Stimulated activated CD8-positive, alpha-beta memory T cell treated with anti-CD3 and anti-CD28 coated beads, Interleukin-4, amount 100 ng/mL, for 1 hour (primary cell): ENCODE measurements at places on chromosomes 3 and 15.

DNA sequence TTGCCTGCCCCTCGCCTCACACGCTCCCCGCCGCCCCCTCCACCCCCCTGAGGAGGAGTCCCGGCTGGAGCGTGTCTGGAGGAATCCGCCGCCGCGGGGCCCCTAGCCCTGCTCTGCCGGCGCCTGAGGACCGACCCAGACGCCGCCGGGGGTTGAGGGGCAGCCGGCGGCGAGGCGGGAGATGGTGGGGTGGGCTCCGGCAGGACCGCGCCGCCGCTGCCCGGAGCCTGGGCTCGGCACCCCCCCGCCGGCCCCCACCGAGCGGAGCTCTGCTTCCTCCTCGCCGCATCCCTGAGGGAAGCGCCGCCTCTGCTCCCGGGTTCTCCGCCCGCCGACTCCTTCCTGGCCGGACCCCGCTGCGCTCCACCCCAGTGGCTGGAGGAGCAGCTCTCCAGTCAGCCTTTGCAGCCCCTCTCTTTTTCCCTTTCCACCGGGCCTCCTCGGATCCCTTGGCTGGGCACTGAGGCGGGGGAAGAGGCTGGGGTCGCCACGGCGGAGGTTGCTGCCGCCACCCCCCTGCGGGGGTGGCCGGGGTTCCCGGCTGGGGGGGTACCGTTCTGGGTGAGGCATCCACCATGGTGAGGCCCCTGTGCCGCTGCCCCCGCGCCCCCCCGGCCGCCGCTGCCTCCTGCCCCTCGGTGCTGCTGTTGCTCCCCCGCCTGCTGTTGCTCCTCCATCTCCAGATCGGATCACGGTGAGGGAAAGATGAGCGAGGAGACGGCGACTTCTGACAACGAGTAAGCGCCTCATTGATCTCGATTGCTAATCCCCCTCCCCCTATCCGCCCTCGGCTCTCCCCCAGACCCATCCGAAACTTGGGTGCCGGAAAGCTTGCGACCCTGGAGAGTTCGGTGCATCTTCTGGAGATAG, at the start of gene SPRED1:
TSS of gene SPRED1 (plus strand) at position 356 of the 870 bp plus-strand sequence. CDS start at position 706, 350 bp downstream.
- no peak for DNase-seq

GRCh38 chr15:91891788-91892345, 38.4 kb downstream of the SLCO3A1 start:
- DNase-seq: no peak

DNA sequence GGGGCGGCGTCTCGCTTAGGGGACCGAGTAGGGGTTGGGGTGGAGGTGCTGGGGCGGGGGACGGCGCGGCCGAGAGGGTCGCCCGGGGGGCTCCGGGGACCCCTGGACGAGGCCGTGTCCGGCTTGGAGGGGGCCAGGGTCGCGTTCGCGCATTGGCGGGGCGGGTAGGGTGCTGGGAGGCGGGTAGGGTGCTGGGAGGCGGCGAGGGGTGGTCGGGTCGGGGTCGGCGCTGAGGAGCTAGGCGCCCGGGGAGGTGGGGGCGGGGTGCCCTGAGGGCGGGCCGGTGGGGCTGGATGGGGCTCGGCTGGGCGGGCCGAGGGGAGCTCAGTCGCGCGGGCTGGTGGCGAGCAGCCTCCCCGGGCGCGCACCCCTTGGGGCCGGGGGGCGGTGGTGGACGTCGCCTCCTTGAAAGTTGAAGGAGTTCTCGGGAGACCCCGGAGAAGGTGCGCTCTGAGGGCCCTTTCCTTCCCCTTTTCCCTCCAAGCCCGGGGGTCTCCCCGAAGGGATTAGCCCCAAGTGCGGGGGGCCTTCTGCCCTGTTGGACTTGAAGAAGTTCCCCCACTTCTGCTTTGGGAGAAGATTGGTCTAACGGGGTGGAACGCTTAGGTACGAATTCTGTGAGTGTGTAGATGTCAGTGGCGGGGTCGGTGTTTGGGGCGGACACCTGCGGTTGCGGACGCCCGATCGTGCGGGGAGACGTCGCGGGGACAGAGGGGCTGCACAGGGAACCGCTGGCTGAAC, 543 bp downstream of the MEF2A start:
- DNase-seq: no peak

DNA sequence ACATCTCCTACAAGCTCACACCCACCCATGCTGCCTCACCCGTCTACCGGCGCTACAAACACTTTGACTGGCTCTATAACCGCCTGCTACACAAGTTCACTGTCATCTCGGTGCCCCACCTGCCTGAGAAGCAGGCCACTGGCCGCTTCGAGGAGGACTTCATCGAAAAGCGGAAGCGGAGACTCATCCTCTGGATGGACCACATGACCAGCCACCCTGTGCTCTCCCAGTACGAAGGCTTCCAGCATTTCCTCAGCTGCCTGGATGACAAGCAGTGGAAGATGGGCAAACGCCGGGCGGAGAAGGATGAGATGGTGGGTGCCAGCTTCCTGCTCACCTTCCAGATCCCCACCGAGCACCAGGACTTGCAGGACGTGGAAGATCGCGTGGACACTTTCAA, 2.1 kb downstream of the SNX33 start:
- DNase-seq: no peak

GRCh38 chr3:38227989-38228388, 37.6 kb upstream of the SLC22A13 start:
- DNase-seq: no peak

- no peak for DNase-seq
Measured at GRCh38 chr3:197471221-197472010, 84.4 kb downstream of the BDH1 start.

DNA sequence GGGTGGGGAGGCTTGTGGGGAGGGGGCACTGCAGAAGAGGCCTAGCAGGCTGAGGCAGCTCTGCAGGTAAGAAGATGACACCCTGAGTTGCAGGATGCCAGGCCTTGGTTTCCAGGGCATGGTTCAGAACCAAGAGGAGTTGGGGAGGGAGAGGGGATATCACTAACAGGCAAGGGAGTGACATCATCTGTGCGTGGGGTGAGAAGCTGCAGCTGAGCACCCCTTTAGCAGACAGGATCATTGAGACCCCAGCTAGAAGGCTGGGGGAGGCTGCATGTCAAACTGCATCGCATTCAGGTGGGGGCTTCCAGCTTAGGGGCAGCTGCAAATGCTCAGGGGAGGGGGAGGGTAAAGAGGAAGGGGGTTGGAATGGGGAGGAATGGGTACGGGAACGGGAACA, 23.0 kb downstream of the CACNA2D2 start:
- DNase-seq: no peak

DNA sequence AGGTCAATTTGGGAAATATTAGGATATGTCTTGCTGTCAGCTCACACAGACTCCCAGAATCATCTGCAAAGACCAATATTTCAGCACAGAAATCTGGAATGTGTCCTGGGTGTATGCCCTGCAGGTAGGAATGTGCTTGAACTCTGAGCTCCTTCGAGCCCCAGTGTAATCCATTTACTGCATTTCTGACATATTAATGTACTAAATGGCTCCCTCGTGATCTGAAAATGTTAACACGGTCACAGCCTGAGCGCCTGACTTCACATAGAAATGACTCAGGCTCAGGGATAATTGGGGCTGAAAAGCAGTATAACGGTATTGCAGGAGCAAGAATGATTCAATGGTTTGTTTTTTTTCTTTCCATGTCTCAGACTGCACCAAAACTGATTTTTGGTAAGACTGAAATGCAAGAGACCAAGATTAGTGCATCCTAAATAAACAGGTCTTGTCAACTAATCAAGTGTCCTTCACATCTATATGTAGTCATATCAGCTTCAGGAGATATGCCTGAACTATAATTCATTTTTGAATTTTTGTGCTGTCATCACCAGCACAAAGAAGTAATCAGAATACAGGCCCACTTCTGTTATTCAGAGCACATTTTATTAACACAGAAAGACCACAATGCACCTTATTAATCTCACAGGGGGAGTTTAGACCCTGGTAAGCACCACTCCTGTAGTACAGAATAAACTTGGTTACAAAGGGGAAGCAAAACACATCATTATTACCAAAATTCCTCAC, 49.8 kb downstream of the DCLK3 start:
- no peak for DNase-seq

- no peak for DNase-seq
Measured at GRCh38 chr3:65107174-65107573, 419.4 kb upstream of the ADAMTS9 start.

GRCh38 chr15:35519541-35520149, 26.3 kb downstream of the DPH6 start:
- no peak for DNase-seq

- no peak for DNase-seq
Measured at GRCh38 chr3:10356461-10356981, 35.6 kb upstream of the SEC13 start.

DNA sequence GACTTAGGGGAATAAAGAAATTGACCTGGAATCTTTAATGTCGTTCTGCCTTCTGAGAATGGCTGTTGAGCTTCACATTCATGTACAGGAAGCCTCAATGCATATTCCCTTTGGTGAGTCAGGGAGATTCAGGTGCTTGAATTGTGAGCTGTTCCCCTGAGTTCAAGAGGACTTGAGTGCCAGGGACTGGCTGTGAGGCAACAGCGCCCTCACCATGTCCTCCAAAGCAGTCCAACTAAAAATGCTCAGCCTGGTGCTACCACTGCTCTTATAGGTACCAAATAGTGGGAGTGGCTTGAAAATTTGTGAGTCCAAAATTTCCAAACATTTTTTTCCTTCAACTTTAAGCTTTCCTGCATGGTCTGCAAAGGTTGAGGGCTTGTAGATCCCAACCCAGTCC, 54.1 kb downstream of the LEO1 start:
- no peak for DNase-seq

GRCh38 chr15:60963557-60963956, 265.5 kb downstream of the RORA start:
- no peak for DNase-seq

DNA sequence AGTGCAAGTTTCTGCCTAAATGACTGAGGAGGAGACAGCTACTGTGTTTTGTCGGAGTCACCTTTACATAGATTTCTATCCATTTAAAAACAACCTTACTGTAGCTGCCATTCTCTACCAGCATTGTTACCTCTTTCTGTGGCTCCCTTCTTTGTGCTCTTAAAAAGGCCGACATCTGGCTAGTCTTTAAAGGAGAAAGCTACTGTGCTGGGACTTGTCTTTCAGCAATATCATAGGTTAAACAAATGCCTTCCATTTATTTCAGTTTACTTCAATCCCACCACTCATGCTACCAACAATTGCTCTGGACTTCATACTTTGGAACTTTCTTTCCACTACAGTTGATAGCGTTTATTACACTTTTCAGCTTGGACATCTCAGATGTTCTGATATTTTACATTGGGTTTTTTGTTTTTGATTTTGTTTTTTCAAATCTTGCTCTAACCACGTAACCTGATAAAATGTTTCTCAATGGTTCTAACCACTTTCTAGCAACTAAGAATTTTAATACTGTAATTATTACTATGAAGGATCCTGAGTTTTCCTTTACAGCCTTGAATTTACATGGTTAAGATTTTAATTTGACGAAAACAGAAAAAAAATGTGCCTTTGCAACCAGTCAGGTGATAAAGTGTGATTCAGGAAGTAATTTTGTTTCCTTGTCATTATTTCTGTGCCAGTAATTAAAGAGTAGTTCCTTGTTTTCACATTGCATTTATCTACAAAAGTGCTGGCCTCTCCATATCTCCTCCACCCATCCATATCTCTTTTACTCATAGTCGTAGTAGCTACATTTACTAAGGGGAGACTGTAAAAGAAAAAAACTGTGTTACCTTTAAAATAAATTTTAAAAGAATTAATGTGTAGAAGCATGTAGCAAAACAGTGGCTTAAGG, 1.3 kb upstream of the CBLB start:
- no peak for DNase-seq

GRCh38 chr3:116038968-116039650, 406.2 kb downstream of the LSAMP start:
- DNase-seq: no peak

DNA sequence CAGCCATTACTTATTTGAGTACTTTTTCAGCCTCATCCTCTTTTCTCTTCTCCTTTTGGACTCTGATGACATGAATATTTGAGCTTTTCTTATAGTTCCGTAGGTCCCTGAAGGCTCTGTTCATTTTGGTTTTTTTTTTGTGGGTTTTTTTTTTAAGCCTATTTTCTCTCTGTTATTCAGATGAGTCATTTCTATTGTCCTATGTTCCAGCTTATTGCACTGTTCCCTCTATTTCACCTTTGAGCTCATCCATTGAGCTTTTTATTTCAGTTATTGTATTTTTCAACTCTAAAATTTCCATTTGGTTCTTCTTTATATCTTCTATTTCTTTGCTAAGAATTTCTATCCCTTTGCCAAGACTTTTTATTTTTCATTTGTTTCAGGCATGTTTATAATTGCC, 7.2 kb upstream of the MGLL start:
- no peak for DNase-seq

GRCh38 chr15:84955089-84955848, 26.4 kb upstream of the PDE8A start:
- DNase-seq: no peak

DNA sequence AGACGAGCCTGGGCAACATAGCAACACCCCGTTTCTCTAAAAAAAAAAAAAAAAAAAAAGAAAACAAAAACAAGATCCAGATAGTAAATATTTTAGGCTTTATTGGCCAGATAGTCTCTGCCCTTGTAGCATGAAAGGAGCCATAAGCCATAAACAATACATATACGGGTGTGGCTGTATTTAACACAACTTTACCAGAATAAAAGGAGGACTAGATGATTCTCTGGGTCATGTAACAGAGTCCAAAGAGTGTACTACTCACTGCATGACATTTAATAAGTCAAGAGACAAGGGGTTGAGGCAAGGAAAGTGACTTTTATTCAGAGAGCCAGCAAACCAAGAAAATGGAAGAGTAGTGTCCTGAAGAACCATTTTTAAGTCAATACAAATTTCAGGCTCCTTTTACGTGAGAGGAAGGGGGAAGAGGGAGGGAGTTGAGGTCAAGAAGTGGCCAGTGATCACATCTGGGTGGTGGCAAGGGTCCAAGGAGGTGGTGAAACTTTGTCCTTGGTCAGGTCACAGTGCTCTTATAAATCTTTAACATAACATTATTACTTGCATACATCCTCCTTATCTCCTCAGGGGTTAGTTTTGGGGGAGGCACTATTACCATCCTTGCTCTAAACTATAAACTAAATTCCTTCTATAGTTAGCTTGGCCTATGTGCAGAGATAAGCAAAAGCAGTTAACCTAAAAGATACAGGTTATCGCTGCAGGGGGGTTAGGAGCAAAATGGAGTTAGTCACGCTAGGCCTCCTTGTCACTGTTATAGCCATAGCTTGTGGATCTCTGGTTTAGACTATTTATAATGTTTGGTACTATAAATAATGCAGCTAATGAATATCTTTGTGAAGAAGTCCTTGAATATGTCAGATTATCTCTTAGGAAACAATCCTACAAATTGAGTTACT, 46.1 kb downstream of the METTL6 start:
- no peak for DNase-seq

GRCh38 chr3:100084100-100084806, 30.0 kb downstream of the FILIP1L start:
- no peak for DNase-seq

- no peak for DNase-seq
Measured at GRCh38 chr3:114175204-114175987, 3.5 kb downstream of the DRD3 start.

GRCh38 chr3:195128255-195129071, 142.5 kb downstream of the XXYLT1 start:
- no peak for DNase-seq

GRCh38 chr3:123295901-123296250, 94.1 kb downstream of the SEC22A start:
- DNase-seq: no peak
